ENCODE measurements at places on chromosomes 12 and 14. TPM values are rescaled to one million over a fixed set of nuclear protein-coding genes. Genes with fewer than 3 reads are reported as not detected.

FOS gene
- polyA plus RNA-seq = 735 TPM

- no peak for DNase-seq
Measured at GRCh38 chr12:105026411-105026810, 40.3 kb downstream of the NOPCHAP1 start.

DNA sequence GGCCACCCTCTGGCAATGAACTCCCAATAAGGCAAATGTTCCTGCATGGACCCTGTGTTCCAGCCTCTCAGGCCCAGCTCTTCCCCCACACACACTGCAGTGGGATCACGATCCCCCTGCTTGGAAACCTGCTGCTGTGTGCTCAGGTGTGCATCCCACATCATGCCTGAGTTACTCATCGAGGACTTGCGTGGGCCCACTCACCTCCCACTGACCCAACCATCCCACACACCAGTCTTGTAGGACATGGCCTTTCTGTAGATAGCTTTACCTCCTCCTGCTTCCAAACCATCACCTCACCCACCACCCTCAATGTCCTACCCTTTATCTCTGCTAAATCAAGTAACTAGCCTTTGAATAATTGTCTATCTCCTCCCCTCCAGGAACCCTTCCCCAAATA, 24.6 kb downstream of the NPC2 start:
- DNase-seq = no peak

DNA sequence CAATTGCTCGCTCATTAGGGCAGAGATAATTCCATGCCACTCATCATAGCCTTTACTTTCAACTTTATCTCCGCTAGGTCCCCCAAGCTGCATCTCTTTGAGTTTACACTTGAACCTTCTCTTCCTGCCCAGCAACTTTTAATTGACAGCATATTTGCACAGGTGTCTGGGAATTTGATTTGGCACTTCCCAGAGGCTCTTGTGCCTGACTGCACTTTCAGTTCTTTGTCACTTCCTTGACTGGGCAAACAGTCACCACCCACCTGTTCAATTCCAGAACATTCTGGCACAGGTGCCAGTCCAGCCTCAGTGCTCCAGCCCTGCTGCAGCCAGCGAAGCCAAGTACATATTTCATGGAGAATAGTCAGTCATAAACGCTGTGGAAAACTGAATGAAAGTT, 110.1 kb upstream of the LRIG3 start:
- DNase-seq = no peak

GRCh38 chr14:21309238-21309636, 29.4 kb downstream of the RPGRIP1 start:
- no peak for DNase-seq

- no peak for DNase-seq
Measured at GRCh38 chr12:66392266-66392915, 90.1 kb downstream of the HELB start.

Measured in right renal cortex interstitium (tissue), 3 donors.